Activated T-cell treated with anti-CD3 and anti-CD28 coated beads, Interleukin-2, amount 50 U/mL, for 1 hour (primary cell): ENCODE measurements at places on chromosomes 4 and X.

DNA sequence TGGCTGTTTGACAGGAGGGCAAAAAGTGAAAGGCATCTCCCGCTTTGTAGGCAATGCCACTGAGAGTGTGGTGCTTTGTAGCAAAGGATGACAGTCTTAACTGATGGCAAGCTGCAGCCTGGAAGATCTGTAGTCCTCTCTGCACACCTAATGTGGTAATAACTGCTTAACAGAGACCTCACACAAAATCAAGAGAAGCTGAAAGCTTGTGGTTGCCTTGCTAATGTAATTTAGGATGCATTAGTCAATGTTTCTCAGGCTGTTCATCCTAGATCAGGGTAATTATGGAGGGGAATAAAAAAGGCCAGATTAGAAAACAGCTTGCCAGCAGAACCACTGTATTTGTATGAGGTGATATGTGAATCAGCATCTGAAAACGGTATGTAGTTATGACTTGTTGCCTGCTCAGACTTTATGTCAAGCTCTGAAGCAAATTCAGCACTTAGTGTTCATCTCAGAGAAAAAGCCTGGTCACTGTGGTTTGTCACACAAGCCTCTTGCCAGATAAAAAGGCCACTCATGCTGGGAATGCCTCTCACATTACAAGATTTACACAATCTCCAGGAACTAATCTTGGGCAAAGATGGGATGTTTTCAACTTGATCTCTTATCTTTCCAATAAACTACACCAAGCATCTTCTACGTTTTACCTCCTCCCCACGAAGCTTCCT, 130.8 kb downstream of the ENOX2 start:
- DNase-seq = no peak

DNA sequence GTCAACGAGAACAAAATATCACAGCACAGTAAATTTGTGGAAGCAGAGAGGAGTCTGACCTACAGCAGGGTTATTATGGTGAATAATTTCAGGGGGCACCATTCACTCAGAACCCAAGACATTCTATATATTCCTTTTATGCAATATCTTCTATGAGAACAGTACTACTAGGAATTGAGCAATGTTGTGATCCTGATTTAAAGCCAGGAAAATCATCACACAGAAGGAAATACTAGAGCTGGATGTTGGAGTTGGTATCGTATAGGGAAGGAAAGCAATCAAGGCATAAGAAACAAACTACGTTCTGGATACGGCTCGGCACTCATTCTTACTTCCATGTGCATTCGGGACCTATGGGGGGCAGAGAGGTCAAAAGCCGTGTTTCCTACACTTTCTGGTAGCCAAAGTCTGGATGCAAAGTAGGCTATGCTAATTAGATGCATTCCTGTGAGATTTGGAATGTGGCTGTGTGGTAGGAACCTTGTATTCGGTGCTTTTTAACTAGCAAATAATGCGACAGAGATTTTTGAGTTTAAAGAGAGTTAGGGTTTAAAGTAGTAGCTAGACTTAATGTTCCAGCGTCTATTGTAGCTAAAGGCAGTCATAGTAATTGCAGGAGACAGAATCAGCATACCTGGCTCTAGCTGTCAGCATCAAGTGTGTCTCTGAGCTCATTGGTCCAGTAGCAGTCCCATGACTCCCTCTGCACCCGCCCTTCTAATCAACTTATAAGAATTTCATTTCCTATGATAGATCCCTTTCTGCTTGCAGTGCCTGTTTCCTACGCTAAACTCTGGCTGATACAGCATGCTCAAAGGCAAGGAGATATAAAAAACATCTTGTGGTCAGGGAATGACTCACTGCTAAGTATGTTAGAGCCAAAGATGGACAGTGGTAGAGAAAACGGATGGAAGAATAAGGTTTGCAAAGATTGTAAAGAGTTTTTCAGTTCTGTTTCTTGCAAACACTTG, 43.3 kb upstream of the PDGFC start:
- DNase-seq = no peak

DNA sequence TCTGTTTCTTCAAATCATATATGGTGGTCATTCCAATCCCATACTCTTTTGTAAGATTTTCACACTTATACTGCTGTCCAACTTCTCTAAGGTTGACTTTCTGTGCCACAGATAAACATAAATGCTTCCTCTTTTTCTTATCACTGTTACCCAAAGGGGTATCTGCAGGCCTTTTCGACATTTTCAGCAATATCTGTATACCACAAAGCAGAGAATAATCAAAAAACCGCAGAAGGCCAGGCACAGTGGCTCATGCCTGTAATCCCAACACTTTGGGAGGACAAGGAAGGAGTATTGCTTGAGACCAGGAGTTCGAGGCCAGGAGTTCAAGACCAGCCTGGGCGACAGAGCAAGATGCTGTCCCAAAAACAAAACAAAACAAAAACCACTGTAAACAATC, 3.1 kb upstream of the RFC1 start:
- no peak for DNase-seq

GRCh38 chrX:71103110-71103983, 3.2 kb downstream of the CXorf65 start:
- DNase-seq = peak; percentile 52

GRCh38 chrX:81261576-81261975, 59.7 kb downstream of the SH3BGRL start:
- DNase-seq = no peak

- DNase-seq = no peak
Measured at GRCh38 chrX:12657881-12658280, 133.3 kb upstream of the PRPS2 start.

- DNase-seq = no peak
Measured at GRCh38 chr4:6918338-6918737, 8.7 kb downstream of the TBC1D14 start.

GRCh38 chrX:150364347-150365050, 1.4 kb downstream of the MAMLD1 start:
- peak; percentile 42 for DNase-seq

GRCh38 chr4:144709159-144709558, 63.2 kb downstream of the HHIP start:
- DNase-seq = no peak

GRCh38 chr4:77818602-77819403, at the start of gene CNOT6L:
Gene CNOT6L, minus strand, starts transcription at chr4:77819368. Its CDS starts 60 bp downstream, at chr4:77819308.
- DNase-seq = peak; percentile 87

DNA sequence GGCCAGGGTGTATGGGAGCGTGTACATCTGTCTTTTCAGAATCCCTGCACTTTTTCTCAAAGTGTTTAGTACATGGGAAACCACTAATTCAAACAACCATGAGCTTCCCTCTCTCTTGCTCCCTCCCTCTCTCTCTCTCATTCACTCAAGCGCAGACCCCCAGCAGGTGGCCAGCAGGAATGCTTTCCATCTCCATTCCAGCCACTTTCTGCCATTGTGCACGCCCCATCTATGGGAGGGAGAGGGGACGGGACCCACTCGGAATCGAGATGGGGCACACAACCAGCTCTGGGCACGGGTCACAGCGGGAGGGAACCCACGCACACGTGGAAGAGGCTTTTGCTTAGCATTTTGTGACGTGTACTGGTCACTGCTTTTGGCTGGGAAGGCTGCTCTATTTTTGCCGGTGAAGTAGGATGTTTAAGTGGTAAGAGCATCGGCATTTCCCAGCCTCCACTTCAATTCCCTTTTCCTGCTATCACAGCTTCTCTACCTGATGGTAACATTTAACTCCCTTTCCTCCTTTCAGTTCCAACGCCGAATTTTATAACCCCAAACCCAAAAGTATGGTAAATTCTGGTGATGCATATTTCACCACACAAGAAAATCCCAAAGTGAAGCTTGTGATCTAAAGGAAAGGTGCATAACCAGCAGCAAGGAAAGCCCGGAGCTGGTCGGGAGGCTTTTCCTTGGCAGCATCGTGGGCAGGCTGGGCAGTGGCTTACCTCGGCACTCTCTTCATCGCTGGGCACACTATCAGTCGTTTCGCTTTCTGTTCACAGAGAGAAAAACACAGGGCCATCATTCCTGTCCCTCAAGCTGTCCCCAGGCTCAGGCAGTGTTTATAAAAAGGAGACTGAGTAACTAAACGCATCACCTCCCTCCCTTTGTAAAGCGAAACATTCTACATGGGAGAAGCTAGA, 84.1 kb downstream of the IRF2 start:
- DNase-seq = no peak

- DNase-seq = no peak
Measured at GRCh38 chrX:19122641-19123009, 357 bp upstream of the ADGRG2 start.

DNA sequence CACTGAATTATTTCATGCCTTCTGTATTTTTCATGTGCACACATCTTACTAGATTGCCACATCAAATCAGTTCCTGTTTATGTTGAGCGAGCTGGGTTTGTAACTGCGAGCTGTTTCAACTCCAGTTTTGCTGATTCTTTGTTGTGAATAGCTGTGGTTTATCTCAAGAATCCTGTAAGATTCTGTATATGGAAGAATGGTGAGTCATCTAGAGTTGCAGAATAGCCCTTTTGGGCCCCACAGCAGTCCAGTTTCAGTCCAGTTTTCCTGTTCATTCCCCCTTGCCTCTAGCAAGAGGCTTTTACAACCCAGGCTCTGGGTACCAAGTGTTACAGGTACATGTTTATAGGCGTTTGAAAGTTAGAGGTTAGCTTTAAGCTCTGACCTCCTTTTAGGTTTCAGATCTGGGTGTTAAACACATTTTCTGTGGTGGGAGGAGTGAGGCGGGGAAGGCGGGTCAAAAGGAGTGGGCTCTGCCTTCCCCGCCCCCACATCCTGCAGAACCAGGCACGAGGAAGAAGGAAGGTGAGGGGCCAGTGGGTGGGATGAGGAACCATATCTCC, 32.7 kb downstream of the TBC1D14 start:
- no peak for DNase-seq

- DNase-seq = no peak
Measured at GRCh38 chrX:139881572-139881971, 51.3 kb downstream of the ATP11C start.

DNA sequence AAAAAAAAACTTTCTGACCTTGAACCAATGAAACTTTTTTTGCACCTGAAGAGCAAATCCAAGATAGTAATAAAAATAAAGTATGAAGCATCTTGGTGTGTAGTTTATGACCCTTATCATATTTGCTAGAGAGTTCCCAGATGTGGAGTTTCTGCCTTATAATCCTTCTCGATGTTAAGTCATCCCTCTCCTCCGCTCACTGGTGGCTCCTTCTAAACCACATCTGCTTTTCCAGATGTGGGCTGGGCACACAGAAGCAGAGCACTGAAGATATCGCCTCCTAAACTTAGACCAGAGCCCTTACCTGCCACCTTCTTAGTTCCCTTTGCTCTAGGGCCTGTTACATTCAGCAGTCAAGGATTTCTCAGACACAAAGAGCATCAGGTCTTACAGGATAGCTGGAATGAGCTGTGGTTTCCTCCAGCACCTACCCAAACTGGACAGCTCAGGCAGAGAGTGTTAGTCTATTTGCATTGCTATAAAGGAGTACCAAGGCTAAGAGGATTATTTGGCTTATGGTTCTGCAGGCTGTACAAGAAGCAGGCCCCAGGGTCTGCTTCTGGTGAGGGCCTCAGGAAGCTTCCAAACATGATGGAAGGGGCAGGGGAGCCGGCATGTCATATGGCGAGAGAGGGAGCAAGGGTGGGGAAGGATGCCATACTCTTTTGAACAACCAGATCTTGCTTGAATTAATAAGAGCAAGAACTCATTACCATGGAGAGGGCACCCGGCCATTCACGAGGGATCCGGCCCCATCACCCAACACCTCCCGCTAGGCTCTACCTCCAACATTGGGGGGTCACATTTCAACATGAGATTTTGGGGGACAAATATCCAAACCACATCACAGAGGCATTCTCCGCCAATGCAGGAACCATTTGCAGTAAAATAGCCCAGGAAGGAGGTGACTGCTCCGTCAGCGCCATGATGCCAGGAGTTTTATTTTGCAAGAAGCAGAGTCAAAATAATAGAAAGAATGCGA, 75.6 kb upstream of the HELT start:
- no peak for DNase-seq

DNA sequence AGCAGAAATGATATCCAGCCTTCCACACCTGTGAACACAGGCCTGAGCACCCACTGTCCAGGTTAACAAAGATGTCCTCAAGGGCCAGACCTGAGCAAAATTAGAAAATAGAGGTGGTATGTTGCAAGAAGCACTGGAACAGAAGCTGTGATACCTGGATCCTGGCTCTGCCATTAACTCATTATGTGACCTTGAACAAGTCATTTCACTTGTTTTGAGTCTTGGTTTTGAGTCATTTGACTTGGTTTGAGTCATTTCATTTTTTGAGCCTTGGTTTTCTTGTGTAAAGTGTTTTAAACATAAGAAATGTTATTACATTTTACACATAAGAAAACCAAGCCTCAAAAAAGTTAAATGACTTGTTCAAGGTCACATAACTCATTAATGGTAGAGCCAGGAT, 2.9 kb upstream of the NWD2 start:
- DNase-seq = no peak

DNA sequence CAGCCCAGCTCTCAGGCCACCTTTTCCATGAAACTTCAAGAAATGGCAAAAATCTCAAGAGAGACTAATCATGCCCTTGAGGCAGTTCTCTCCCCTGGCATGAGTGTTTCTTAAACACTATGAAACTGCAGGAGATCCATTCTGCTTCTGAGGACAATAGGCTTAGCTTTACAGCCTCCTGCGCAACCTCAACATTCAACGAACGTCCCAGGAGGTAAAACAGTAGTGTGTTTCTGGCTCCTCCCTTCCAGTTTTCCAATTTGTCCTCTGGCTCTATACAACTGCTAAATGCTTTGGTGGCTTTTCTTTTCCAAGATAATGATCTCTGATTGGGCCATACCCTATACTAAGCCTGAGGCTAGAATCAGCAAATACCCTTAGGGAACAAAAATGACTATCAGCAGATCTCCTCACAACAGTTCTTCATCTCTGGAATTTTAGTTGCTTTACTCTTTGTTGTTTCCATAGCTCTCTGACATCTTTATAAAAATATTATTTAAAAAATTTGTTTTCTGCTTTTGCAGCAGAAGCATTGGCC, 87.0 kb upstream of the FAT1 start:
- DNase-seq = no peak

DNA sequence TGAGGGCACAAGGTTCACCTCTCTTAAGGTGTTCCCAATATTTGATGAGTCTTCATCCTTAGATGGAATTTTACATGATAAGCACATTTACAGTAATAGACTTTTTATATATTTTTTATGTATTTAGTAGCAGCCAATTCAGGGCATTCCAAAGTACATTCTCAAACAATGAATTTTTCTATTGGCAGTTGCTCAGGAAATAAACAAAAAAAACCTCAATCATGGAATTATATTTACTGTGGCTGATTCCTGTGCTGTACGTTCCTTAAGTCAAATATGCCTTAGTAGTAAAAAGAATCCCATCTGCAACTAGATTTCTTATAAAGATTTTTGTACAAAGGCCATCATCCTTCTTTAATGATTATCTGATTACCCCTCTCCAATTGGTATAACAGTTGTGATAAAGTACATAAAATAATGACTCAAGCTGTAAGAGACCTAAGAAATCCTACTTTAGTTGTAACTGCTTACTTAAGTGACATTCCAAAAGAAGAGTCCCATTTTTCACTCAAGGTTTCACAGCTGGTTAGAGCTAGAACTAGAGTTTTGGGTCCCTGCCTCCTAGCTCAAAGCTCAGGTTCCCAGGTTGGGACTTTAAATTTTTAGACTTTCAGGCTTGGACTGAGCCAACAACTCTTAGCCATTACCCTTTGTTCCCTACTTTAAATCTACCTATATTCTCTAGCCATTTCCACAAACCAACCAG, 152.7 kb downstream of the FHIP1A start:
- DNase-seq = no peak

- no peak for DNase-seq
Measured at GRCh38 chrX:69162361-69162865, 2.8 kb downstream of the PJA1 start.

GRCh38 chr4:89800527-89801103, 36.3 kb downstream of the SNCA start:
- DNase-seq = no peak
